ENCODE measurements at places on chromosomes 11 and 22.

GRCh38 chr11:35247428-35247827, 108.5 kb downstream of the CD44 start:
- DNase-seq: peak; percentile 51

DNA sequence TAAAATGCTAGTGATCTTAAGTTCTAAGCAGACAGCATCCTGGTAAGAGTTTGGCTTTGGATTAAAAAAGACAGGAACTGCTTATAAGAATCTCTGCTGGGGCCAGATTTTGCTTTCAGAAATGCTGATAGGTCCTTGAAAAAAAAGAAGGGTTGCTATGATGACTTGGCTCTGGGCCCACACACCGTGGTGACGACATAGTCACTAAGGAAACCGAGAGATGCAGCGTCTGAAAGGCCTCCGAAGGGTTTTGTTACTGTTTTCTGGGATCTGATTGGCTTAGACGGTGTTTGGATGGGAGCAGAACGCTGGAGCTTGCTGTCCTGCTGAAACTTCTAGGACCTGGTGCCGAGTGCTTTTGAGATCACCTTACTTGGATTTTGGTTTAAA, 8.4 kb downstream of the FAM118A start:
- peak; percentile 84 for DNase-seq

DNA sequence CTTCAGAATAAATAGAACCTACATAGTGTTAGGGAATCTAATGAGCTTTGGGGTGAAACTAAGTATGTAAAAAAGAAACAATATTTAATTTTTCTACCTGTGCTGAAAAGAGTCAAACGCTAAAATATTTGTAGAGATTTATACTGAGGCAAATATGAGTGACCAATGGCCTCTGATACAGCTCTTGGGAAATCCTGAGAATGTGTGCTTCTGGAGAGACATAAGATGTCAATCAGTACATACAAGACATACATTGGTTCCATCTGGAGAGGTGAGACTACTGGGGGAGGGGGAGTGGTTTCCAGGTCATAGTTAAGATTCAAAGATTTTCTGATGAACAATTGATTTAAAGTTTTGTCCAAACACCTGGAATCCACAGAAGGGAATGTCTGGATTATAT, 970 bp downstream of the ASRGL1 start:
- no peak for DNase-seq

DNA sequence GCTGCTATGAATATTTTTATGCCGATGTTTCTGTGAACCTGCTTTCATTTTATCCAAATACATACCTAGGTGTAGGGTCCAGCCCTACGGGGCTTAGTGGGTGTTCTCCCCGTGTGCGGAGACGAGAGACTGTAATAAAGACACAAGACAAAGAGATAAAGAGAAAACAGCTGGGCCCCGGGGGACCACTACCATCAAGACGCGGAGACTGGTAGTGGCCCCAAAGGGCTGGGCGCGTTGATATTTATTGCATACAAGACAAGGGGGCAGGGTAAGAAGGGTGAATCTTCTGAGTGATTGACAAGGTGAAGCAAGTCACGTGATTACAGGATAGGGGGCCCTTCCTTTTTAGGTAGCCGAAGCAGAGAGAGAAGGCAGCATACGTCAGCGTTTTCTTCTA, 920.1 kb downstream of the BRD1 start:
- DNase-seq: no peak

DNA sequence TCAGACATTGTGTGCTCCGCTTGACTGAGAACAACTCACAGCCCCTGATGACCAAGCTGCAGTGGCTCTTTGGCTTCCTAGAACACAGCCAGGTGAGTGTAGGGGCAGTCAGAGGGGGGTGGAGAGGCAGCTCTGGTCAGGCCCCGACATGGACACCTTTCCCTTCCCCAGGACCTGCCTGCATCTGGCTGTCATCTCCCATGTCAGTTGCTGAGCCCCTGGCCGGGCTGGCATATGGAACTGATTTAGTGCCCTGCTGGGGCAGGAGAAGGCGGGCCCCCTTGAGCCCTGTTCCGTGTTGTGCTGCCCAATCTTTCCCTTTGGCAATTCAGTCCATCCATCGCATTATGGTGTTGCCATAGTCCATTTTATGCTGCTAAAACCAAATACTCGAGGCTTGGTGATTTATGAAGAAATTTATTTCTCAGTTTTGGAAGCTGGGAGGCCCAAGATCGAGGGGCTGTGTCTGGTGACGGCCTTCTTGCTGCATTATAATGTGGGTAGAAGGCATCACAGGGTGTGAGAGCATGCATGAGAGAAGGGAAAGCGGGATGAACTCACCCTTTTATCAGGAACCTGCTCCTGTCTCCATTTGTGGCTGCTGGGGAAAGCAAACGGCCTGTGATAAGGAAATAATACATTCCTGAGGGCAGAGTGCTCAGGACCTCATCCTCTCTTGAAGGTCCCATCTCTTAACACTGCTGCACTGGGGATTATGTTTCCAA, 19.0 kb downstream of the USP35 start:
- no peak for DNase-seq

GRCh38 chr22:49326558-49326957, 501.1 kb downstream of the BRD1 start:
- no peak for DNase-seq

DNA sequence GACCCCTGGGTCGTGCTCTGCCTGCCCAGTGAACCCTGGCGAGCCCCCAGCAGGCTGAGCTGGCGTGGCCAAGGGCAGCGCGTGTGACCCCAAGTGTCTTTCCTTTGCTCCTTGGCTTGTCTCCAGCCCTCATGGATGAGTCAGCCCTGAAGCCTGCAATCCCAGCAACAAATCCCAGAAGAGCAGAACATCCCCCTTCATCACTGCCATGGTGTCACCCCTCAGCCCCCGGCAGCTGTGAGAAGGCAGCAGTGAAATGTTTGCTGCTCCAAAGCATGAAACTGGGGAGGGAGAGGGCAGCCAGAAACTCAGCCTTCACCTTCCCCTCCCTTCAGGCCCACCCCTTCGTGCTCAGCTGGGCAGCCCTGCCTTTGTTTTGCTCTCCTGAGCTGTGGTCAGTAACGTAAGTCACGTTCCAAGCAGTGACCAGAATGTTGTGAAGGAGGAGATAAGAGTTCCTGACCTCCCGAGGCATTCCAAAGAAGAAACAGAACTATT, 29.8 kb downstream of the ADAMTS15 start:
- DNase-seq: no peak

DNA sequence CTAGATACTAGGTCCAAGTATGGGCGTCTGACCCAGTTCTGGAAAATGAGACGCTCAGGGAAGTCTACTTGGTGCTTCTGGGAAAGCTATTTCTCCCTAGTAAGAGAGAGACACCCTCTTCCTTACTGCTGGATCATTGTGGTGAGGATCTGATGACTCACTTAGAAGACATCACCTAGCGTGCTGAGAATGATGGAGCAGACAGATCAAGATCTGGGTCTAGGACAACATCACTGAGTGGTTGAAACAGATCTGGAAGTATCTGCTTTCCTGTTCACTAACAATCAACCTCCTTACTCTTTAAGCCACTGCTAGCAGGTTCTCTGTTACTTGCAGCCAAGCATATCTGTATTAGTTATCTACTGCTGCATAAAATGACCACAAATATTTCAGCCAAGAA, 38.3 kb upstream of the HMGXB4 start:
- DNase-seq: no peak

DNA sequence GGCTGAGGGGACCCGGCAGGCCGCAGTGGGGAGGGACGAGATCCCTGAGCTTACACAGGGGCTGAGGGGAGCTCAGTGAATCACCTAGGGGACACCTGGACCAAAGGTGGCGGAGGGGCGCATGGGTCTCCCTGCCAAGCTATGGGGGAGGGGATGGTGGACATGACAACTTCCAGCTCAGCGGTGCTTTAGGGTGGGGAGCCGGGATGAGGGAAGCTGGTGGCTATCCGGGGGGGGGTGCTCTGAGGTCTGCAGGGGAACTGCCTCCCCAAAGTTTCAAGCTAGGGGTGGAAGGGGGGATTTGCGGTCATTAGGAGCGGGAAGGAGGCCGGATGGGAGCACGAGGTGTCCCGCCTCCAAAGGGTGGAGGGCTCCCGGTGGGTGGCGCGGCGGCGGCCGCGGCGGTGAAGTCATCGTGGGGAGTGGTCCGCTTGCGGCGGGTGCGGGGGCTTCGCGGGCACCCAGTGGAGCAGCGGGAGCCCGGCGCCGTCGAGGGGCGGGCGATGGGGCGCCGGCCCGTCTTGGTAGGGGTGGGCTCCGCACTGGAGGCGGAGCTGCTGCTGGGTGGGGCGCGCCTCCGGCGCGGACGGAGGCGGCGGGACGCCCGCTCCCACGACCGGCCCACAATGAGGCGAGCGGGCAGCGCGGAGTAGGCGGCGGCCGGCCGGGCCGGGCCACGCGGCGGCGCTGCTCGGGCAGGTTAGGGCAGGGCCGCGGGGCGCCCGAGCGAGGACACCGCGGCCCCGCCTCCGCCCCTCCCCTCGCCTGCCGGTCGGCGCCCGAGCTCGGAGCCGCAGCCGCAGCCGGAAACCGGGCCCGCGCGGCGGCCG, at the start of gene MICALL1:
TSS of gene MICALL1 (plus strand) at position 764 of the 830 bp plus-strand sequence. CDS start 126 bp downstream, outside the sequence.
- DNase-seq: peak; percentile 42

DNA sequence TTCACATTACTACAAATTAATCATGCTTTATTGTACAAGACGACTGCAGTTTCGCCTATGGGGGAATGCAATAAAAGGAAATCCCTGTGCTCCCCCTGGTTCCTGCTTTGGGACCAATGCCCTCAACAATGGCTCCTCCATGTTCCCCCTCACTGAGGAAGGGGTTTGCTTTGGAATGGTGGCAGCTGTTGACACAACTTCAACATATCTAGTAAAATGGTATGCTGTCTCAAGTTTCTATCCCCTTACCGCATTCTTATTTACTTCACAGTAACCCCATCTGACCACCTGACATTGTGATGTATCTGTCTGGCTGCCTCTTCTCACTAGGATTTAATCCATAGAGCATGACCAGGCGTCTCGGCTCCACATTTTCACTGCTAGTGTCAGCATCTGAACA, 48.8 kb downstream of the PIWIL3 start:
- DNase-seq: no peak

DNA sequence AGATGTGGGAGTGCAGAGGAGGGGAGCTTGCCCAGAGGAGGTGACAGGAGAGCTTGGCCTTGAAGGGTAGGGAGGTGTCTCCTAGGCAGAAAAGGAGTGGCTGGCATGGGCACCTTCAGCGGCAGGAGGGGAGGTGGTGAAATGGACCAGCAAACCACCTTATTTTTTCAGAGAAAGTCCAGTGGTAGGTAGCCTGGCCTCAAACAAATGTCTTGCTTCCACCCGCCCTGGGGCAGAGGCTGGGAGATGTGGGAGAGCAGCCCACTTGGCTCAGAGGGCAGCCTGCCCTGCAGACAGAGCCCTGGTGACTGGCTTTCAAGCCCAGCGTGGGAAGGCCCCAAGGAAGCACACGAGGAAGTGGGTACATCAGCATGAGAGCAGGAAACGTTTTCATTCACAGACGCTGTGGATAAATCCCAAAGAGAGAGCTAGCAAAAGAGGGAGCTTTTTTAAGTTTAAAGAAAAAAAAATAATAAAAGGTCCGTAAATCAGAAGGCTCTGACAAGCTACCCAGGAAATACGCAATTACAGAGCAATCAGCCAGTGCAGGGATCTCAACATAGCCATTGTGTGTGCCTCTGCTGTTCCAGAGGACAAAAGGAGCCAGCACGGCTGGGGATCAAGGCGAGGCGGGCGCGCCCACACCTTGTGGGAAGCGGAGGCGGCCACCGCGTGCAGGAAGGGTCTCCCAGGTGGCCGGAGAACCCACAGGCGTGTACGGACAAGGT, 238.7 kb upstream of the PLET1 start:
- DNase-seq: no peak

- DNase-seq: no peak
Measured at GRCh38 chr11:74593463-74593862, 1.1 kb downstream of the POLD3 start.

GRCh38 chr22:23095733-23096342, 25.5 kb downstream of the GNAZ start:
- no peak for DNase-seq

DNA sequence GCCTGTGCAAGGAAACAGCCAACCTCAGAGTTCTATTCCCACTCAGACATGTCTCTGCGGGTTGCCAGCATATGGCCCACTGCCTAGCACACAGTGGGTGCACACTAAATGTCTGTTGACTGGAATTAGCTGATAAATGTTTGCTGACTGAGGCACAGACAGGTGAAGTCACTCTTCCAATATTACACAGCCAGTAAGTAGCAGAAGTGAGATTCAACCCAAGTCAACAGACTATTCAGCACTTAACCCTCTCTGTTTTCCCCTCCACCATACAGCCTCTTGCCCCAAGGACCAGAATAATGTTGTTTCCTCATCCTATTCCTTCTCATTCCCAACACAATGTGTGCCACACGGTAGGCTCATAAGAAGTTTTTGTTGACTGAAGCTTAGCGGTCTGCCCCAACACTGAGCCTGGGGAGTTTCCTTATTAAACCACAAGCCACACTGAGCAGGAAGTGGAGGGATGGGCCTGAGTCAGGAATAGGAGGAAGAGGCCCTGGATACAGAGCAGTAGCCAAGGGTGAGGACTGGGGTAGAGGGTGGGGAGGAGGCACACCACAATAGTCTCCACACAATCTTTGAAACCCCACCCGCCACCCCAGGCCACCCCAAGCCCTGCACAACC, 15.7 kb upstream of the IL10RA start:
- DNase-seq: no peak

- DNase-seq: no peak
Measured at GRCh38 chr11:85590848-85591483, 36.2 kb downstream of the DLG2 start.

DNA sequence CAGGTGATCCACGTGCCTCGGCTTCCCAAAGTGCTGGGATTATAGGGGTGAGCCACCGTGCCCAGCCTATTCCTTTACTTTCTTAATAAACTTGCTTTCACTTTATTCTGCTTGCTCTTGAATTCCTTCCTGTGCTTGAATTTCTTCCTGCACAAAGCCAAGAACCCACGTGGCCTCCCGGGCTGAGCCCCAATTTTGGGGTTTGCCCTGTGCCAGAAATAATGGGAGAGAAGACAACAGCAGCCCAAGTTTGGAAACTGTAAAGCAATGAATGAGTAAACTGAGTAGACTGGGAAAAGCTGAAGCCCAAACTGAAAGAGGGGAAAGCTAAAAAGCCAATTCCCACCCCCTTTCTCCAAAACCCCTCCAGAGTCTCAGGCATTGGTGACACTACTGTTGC, 136.4 kb downstream of the NECTIN1 start:
- no peak for DNase-seq

- no peak for DNase-seq
Measured at GRCh38 chr11:40227730-40228129, 1231.7 kb downstream of the LRRC4C start.

- no peak for DNase-seq
Measured at GRCh38 chr22:49776891-49777290, 50.8 kb downstream of the BRD1 start.

DNA sequence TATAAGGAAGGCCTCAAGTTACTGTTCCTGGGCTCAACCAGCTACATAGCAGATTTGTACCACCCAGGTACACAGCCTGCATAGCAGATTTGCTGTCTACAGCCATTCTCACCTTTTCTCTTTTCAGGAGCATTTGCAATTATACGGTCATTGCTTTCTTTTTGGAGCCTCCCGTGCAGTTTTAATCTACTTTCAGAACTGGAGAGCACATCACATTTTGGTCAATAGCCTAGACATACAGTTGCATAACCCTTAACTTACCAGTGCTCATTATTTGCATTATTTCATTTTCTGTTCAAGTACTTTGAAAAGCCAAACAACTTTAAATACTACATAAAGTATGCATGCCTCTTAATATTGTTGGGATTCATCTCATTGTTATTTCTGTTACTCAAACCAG, 150.5 kb upstream of the SORL1-AS1 start:
- no peak for DNase-seq
